ENCODE measurements at places on chromosomes 5 and 9. TPM values are rescaled to one million over a fixed set of nuclear protein-coding genes. Genes with fewer than 3 reads are reported as not detected.

DNA sequence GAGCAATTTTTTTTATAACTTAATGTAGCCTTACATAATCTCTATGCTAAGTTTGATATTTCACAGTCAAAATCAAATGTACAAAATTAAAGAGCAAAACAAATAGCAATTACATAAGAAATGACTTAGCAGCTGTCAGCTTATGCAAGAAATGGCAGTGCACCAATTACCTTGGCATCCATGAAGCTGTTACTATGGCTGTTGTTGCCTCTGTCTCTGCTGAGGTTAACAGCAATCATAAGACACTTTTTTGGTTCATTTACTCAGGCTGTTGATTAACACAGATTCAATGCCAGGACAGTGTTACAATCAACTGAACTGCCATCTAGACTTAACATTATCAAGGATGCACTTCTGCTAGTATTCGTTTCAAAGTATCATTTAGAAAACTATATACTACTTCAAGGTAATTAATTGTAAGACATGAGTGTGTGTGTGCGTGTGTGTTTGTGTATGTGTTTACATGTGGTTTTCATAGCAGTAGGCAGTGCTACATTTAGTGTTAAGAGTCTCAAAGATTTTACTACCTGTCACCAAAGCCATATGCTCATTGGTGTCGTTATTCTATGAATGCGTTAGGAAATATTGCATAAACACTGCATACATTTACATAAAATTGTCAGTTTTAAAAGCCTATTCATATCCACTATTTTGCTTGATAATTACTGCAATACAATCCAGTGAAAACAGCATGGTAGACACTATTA lies 1084.2 kb upstream of the COX7C start:
- no peak for DNase-seq

DNA sequence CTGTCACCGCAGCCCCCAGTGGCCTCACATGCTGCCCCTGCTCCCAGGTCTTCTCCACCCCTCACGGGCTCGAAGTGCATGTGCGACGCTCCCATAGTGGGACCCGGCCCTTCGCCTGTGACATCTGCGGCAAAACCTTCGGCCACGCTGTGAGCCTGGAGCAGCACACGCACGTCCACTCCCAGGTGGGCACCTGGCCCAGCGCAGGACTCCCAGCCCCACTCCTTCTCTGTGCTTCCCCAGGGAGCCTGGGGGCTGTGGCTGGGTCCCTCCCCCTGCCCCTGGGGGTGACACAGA lies 10.5 kb downstream of the GFI1B start:
- no peak for DNase-seq

The DMGDH gene
- total RNA-seq = 3.7 TPM

DNA sequence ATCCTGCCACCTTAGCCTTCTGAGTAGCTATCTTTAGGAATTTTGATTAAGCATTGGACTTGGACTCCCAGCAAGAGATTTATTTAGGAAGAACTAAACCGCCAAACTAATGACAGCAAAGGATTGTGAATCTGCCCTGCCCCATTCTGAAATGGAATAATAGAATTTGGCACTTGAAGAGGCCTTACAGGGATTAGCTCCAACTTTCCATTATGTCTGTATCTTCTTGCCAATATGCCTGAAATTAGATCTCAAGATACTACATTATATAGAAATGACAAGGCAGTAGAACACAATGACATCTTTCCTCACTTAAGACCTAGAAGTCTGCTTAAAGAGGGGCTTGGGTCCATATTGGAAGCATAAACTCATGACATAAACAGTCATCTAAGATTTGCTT lies 77.0 kb upstream of the DPYSL3 start:
- DNase-seq = no peak

DNA sequence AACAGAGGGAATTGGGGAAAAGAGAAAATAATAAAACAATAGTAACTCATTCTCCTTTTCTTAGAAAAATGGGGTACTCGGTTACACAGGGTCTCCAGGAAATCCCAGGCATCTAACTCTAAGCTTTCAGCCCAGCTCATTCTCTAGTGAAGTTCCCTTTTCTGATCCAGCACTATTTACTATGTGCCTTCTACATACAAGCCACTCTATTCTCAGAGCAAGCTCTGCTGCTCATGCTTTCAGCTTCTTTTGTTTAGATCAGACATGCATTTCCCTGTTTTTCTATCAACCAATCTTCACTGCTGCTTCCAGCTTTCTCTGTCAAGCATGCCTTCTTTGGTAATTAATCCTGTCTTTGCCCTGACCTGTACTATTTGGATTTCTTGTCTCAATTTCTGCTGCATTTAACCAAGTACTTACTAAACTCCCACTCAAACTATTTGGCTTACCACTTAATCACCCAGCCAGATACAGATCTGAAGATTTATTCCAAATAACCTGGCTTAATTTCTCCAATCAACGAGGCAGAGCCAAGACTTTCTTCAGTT lies 25.3 kb downstream of the OSMR start:
- DNase-seq = no peak

The ADAMTSL1 gene
- 11.4 TPM for total RNA-seq

DNA sequence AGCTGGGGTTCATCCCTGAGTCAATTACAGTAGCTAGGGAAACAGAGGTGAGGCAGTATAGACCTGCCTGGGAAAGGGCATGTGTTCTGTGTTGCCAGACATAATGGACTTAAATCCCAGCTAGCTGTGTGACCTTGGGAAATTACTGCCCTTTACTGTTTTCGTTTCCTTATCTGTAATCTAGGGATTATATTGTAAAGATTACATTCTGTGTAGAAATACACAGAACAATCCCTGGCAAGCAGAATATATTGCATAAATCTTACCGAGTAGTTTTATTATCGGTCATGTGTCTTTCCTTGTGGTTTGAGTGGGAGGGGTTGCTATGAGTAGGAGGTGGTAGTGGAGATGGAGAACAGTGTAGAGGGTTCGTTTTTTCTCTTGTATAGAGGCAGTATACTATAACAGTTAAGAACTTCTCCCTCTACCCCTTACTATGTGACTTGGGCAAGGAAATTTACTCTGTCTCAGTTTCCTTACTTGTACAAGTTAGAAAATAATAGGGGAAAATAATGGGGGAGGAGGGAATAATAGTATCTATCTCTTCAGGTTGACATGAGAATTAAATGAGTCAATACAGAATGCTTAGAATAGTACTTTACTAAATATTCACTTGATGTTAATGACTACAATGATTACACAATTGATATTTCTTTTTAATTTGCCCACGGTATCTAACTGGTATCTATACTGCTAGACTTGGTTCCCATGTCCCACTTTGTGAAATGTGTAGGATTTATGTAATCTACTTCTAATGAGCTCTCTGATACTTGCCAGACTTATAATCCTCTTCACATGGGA lies 7.1 kb upstream of the DMXL1 start:
- DNase-seq = no peak

The ETF1 gene
- total RNA-seq = 71.7 TPM

DNA sequence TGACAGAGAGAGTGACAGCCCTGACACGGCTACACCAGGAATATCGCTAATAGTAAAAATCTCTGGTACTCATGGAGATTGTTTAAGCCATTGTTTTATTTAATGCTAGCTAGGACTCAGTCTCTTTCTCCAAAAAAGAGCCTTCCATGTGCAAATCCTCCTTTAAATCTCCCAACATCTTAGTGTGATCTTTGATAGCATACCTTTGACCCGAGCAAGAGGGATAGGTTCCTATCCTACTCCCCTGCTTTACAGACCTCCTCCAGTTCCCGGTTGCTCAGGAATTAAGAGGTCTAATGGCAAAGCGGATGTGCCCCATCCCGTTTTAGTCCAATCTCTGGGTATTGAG lies 663 bp upstream of the FRMD3 start:
- DNase-seq = no peak

DNA sequence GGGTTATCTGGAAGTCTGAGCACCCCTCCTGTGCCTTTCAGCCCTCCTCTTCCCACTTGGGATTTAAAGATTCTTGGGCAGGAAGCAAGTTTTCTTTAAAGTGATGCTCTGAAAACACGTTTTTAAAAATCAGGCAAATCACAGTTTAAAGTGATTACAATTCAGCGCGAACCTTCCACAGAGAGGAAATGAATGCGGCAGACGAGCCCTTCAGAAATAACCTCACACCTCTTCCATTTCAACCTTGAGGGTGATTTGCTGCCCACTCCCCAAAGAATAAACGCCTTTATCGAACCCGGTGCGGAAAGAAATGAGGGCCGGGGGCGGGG lies 2.3 kb upstream of the EFNA5 start:
- DNase-seq = no peak

GRCh38 chr9:132539096-132539495 lies 43.3 kb upstream of the BARHL1 start:
- no peak for DNase-seq

The PRDM9 gene
- not detected for total RNA-seq

GRCh38 chr5:158852622-158853021 lies 247.1 kb downstream of the EBF1 start:
- DNase-seq = no peak

- DNase-seq = peak; percentile 23
Measured at GRCh38 chr5:69024241-69024651, 69.6 kb upstream of the SLC30A5 start.

DNA sequence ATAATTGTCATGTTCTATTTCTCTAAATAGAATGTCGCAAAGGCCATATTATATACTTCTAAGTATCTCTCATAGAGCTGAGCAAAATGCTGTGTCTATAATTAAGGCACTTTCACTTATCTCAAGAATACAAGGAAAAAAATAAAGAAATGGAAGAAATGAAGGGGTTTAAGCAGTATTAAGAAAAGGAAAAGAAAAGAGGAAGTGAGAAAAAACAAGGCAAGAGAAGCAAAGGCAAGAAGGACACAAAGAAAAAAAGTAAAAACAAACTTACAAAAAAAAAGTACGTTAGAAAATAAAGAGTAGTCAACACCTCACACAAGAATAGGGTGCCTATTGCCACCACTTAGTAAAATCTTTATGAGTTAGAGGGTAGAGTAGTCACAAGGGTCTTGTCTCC lies 506.2 kb downstream of the GABRG2 start:
- no peak for DNase-seq

DNA sequence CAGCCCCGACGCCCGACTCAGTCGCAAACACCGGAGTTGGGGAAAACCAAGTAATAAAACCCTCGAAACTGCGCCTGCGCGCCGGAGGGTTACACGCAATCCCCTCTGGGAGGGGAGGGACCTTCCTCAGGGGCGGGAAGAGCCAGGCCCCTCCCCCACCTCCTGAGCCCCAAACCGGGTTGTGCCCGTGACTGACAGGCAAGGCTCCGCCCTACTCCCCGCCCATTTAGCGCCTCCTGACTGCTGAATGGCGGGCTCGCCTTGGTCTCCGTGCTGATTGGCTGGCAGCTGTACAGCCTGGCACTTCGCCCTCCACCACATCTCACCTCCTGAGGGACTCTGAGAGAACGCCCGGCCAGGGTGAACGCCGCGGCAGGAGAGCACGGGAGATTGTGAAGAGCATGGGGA lies at the start of gene PRDM9:
Gene PRDM9, plus strand, starts transcription at position 332 of the 408 bp plus-strand sequence. CDS start 1,425 bp downstream, outside the sequence.
- DNase-seq = no peak

The SSNA1 gene
- 24.5 TPM for total RNA-seq
